Cardiac ventricle fibroblast (primary cell): ENCODE measurements at places on chromosomes 1 and 21. TPM values are rescaled to one million over a fixed set of nuclear protein-coding genes. Genes with fewer than 3 reads are reported as not detected.

The RPTN gene
- not detected in 2 replicates for total RNA-seq

The SMIM1 gene
- total RNA-seq: 2.1 TPM in 1 of 2 replicates, not detected in the other

The ADAM30 gene
- total RNA-seq: not detected in 2 replicates

The CRYBG2 gene
- not detected in 2 replicates for total RNA-seq

The DEGS1 gene
- total RNA-seq: 126 and 140 TPM in 2 replicates

The RNF223 gene
- not detected in 2 replicates for total RNA-seq
